Upper lobe of right lung (tissue), 1 donor: ENCODE measurements at places on chromosomes 2 and 18. TPM values are rescaled to one million over a fixed set of nuclear protein-coding genes. Genes with fewer than 3 reads are reported as not detected.
A peak's percentile ranks its signal among the peaks of the same experiment; 100 is the strongest.

The IGFBP2 gene
- total RNA-seq, result 46.1 TPM

The B4GALT6 gene
- 3.5 TPM for total RNA-seq

The HOXD10 gene
- 0.55 TPM for total RNA-seq

- no peaks in the 10 kb centered on the region for H3K27me3 ChIP-seq
- no peak overlapping the region for H3K27ac ChIP-seq
- H3K4me1 ChIP-seq, result no peaks in the 10 kb centered on the region
- H3K4me3 ChIP-seq, result no peak overlapping the region
- H3K36me3 ChIP-seq, result no peaks in the 10 kb centered on the region
- no peak for DNase-seq
Measured at GRCh38 chr2:225993430-225993829, 593.9 kb downstream of the NYAP2 start.

GRCh38 chr18:37570336-37570930 is 4.8 kb upstream of the CELF4 start:
- no peaks in the 10 kb centered on the region for H3K36me3 ChIP-seq
- no peak overlapping the region for H3K27ac ChIP-seq
- no peak overlapping the region for H3K4me3 ChIP-seq

- no peaks in the 10 kb centered on the region for H3K36me3 ChIP-seq
- no peaks in the 10 kb centered on the region for H3K4me1 ChIP-seq
- H3K4me3 ChIP-seq, result no peak overlapping the region
- peak; percentile 42 for DNase-seq
- H3K27ac ChIP-seq, result no peak overlapping the region
- H3K27me3 ChIP-seq, result no peaks in the 10 kb centered on the region
Measured at GRCh38 chr2:3168230-3168891, 209.3 kb downstream of the EIPR1 start.

- DNase-seq, result no peak
- no peaks in the 10 kb centered on the region for H3K36me3 ChIP-seq
- no peaks in the 10 kb centered on the region for H3K27me3 ChIP-seq
- no peak overlapping the region for H3K4me3 ChIP-seq
- no peak overlapping the region for H3K27ac ChIP-seq
Measured at GRCh38 chr2:172462849-172463381, 35.5 kb downstream of the ITGA6 start.

The DGUOK gene
- total RNA-seq, result 34.4 TPM

DNA sequence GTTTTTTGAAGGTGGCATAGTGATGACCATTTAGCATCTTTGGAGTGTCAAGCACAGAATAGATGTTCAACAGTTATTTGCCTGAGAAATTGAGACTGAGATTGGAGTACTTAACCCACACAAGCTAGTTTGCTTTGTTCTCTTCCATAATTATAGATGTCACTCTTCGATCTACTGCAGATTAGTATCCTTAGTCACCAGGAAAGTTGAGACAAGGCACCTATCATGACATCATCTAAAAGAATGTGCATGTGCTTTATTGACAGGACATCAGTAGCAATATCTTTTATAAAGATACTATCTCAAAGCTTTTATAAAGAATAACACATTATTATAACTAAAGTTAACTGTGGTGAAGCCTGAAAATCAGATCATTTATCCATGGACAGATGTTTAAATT is 6.4 kb downstream of the VRK2 start:
- peaks cover 7% of the 10 kb centered on the region for H3K36me3 ChIP-seq
- no peaks in the 10 kb centered on the region for H3K27me3 ChIP-seq
- DNase-seq, result no peak
- no peak overlapping the region for H3K27ac ChIP-seq

GRCh38 chr2:174397773-174398172 is 2.2 kb downstream of the SCRN3 start:
- no peak overlapping the region for H3K27ac ChIP-seq
- H3K4me1 ChIP-seq, result peaks cover 18% of the 10 kb centered on the region
- H3K4me3 ChIP-seq, result no peak overlapping the region
- no peaks in the 10 kb centered on the region for H3K27me3 ChIP-seq

The FSIP2 gene
- total RNA-seq, result 0.29 TPM

The AKAIN1 gene
- not detected for total RNA-seq

The PREPL gene
- 43.4 TPM for total RNA-seq

DNA sequence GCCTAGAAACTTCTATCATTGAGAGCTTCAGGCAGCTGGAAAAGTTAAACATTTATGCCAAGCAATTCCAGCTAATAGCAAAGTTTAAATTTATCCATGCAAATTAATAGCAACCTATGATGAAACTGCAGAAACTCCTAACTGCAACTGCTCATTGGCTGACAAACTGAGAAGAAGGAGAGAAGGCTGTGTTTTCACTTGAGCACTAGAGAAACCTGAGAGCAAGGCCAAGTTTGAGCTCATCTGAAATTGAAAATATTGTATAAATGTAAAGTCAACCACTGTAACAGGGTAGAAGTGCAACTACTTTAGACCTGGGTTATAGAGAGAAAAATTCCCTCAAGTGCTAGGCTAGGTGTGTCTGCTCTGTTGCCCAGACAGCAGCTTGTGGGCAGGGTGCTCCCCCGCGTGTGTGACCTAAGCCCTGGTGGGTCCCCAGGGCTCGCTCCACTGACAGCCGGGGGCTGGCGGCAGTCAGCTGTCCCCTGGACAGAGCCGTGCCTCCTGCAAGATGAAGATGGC is 50.2 kb downstream of the CABYR start:
- H3K4me1 ChIP-seq, result no peaks in the 10 kb centered on the region
- H3K27me3 ChIP-seq, result no peaks in the 10 kb centered on the region
- no peaks in the 10 kb centered on the region for H3K36me3 ChIP-seq
- H3K27ac ChIP-seq, result no peak overlapping the region
- H3K4me3 ChIP-seq, result no peak overlapping the region

The DSG1 gene
- total RNA-seq, result not detected

The RTP5 gene
- total RNA-seq, result not detected

- H3K36me3 ChIP-seq, result no peaks in the 10 kb centered on the region
- no peak overlapping the region for H3K4me3 ChIP-seq
- no peak for DNase-seq
- no peaks in the 10 kb centered on the region for H3K4me1 ChIP-seq
Measured at GRCh38 chr2:137842430-137842829, 121.8 kb upstream of the HNMT start.

GRCh38 chr2:240397924-240398645 is 37.4 kb upstream of the GPC1 start:
- peaks cover 8% of the 10 kb centered on the region for H3K27me3 ChIP-seq
- H3K4me3 ChIP-seq, result no peak overlapping the region
- no peaks in the 10 kb centered on the region for H3K36me3 ChIP-seq
- H3K27ac ChIP-seq, result no peak overlapping the region

The ZNF2 gene
- total RNA-seq, result 4.7 TPM

DNA sequence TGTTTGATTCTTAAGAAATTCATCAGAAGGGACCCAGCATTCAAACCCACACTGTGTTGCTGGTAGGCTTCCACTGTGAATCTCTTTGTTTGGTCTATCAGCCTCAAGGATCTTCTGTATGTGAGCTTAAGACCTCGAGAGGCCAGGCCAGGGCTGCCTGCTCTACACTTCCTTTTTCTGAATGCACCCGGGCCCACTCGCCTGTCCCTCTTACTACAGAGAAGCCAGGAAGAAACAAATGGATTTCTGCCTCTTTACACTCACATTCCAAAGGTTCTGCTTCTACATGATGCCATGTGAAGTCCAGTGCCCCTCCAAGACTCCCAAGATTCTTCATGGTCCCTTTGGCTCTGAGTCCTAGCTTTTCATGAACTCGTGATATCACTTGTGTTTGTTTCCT is 25.4 kb upstream of the MRPL19 start:
- H3K36me3 ChIP-seq, result no peaks in the 10 kb centered on the region
- no peak overlapping the region for H3K27ac ChIP-seq
- no peak for DNase-seq

The GLI2 gene
- 4.7 TPM for total RNA-seq

DNA sequence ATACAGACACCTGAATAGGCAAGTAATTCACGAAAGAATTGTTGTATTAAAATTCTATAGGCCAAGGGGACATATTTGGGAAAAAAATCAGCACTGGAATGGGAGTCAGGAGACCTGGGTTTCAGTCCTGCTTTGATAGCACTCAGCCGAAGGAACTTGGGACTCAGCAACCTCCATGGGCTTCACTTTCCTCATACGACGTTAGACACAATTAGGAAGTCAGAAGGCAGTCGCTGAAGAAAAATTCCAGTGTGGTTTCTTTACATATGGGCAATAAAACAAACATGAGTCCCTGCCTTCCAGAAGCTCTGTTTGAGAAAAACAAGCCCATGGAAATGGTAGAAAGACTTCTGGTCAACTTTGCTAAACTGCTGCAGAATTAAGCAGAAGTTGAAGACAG is 15.1 kb upstream of the CYRIA start:
- no peak overlapping the region for H3K27ac ChIP-seq
- DNase-seq, result no peak
- no peaks in the 10 kb centered on the region for H3K27me3 ChIP-seq
- H3K4me1 ChIP-seq, result no peaks in the 10 kb centered on the region
